ENCODE measurements at places on chromosomes 1 and 21. TPM values are rescaled to one million over a fixed set of nuclear protein-coding genes. Genes with fewer than 3 reads are reported as not detected.

The ASPM gene
- total RNA-seq: 17.1 TPM

The FMO2 gene
- total RNA-seq: not detected

GRCh38 chr21:41616031-41616591, 108.2 kb upstream of the TMPRSS2 start:
- no peak overlapping the region for H3K4me3 ChIP-seq
- H3K36me3 ChIP-seq: no peaks in the 10 kb centered on the region
- H3K4me1 ChIP-seq: peaks cover 3% of the 10 kb centered on the region
- no peak overlapping the region for H3K27ac ChIP-seq
- DNase-seq: no peak

- no peaks in the 10 kb centered on the region for H3K27me3 ChIP-seq
- peaks cover 34% of the 10 kb centered on the region for H3K4me1 ChIP-seq
- H3K4me3 ChIP-seq: no peak overlapping the region
- H3K27ac ChIP-seq: peak overlapping the region; percentile 3
- no peak for DNase-seq
These were observed 25.3 kb downstream of the WLS start for GRCh38 chr1:68206848-68207689.

- H3K4me1 ChIP-seq: peaks cover 6% of the 10 kb centered on the region
- no peaks in the 10 kb centered on the region for H3K36me3 ChIP-seq
- no peak overlapping the region for H3K4me3 ChIP-seq
- H3K27ac ChIP-seq: no peak overlapping the region
These were observed 248.3 kb upstream of the NEGR1 start for GRCh38 chr1:72530646-72531045.

DNA sequence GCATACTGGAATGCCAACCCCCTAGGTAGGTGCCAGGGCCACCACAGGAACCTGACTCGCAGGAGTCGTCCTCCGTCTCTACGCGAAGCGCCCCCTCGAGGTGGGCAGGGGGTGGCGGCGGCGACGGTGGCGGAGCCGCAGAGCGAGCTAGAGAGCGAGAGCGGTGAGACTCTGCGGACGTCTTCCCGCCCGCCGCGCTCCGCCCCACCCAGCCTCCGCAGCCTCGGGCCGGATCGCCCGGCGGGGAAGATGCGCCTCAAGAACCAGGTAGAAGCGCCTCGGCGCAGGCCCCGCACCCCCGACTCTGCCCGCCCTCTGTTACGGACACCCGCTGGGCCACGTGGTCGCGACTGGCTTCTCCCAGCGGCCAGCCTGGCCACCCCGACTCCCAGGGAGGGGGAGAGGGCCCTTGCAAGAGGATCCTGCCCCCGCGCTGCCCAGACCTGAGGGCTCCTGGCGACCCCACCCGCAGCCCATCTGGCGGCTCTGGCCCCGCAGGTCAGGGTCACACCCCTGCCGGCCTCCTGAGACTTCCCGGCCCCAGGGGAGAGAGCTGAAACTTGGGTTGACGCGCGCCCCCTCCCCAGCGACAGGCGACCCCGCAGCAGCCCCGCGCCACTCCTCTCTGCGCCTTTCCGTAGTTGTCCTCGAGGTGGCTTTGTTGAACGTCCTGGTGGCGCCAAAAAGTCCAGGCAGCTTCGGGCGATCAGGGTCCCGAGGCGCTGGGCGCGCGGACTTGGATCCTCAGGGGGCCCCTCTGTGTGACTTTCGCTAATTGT, 24.4 kb upstream of the AGBL4 start:
- H3K27ac ChIP-seq: no peak overlapping the region
- peaks cover 3% of the 10 kb centered on the region for H3K4me1 ChIP-seq
- H3K27me3 ChIP-seq: peaks cover 35% of the 10 kb centered on the region
- H3K4me3 ChIP-seq: peak overlapping the region; percentile 60

GRCh38 chr21:37546299-37546908, 179.8 kb downstream of the DYRK1A start:
- no peak overlapping the region for H3K27ac ChIP-seq
- no peaks in the 10 kb centered on the region for H3K36me3 ChIP-seq
- H3K27me3 ChIP-seq: no peaks in the 10 kb centered on the region
- no peak for DNase-seq
- H3K4me3 ChIP-seq: no peak overlapping the region

DNA sequence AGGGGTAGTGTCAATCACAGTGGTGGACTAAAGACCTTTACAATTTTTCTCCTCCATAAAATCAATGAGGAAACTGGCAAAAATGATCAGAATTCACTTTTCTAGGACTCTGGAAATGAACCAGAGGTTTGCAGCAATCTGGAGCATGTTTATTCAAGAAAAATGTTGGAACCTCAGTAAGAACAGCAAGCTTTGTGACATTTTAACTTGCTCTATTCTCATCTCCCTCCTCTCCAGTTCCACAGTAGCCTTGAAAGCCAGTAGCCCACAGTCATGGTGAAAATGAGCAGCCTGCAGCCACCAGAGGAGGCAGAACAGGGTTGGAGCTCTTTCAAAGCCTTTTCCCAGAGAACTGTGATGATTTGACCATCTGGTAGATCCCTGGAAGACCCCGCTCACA, 9.1 kb downstream of the TTC4 start:
- H3K4me1 ChIP-seq: no peaks in the 10 kb centered on the region
- no peaks in the 10 kb centered on the region for H3K27me3 ChIP-seq
- no peak overlapping the region for H3K27ac ChIP-seq

DNA sequence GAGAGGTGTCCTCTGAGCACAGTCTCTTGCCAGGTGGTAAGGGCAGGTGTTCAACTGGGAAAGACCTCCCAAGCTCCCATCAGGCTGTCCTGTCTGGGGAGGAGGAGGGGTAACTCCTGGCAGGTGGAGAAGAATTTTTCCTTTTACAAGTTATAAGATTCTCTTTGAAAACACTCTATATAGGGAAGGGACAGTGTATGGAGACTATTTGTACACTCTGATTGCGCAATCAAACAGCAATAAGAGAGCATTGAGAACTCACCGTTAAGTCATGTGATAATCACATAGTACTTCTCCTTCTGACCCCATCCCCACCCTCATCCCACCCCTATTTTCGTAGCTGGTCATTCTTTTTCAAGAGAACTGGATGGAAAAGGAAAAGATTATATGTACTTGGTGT, 179.3 kb upstream of the ZNF644 start:
- H3K4me3 ChIP-seq: no peak overlapping the region
- no peak for DNase-seq
- H3K27ac ChIP-seq: no peak overlapping the region

GRCh38 chr1:234997896-234998741, 130.5 kb downstream of the TOMM20 start:
- no peak overlapping the region for H3K4me3 ChIP-seq
- no peaks in the 10 kb centered on the region for H3K27me3 ChIP-seq
- H3K36me3 ChIP-seq: no peaks in the 10 kb centered on the region
- no peak overlapping the region for H3K27ac ChIP-seq
- no peak for DNase-seq
- peaks cover 7% of the 10 kb centered on the region for H3K4me1 ChIP-seq

GRCh38 chr21:38714999-38715398, 90.7 kb upstream of the ETS2 start:
- H3K27me3 ChIP-seq: peaks cover 3% of the 10 kb centered on the region
- H3K27ac ChIP-seq: no peak overlapping the region
- no peak overlapping the region for H3K4me3 ChIP-seq
- H3K4me1 ChIP-seq: no peaks in the 10 kb centered on the region
- DNase-seq: no peak
- H3K36me3 ChIP-seq: no peaks in the 10 kb centered on the region

DNA sequence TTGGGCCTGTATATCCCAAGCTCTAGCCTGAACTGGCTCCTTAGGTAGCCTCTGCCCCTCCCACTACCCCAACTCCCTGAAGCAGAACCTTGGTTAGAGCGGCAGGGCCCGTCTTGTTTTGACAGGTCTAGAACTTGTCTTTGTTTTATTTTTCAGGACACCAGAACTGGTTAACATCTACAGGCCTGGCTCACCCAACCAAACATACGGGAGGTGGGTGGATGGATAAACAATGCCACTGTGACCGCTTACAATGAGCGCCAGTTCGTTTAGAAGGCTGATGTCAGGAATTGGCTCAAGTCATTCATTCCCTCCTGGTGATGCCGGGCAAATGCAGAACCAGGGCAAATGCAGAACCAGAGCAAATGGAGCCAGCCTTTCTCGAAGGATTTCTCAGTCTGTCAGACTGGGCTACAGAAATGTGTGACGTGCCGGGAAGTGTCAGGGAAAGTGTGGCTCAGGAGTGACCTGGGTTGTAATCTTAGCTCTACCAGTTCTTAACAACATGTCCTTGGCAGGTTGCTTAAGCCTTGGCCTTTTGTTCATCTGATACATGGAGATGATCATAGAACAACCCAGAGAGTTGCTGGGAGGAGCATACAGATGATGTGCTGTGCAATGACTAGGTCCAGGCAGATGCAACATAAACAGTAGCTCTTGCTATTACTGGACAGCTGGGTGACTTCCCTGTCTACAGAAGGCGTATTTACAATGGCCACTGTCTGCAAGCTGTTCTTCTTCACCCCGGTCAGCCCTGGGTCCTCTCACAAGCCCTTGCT, 30.5 kb upstream of the BTG2 start:
- H3K27ac ChIP-seq: peak overlapping the region; percentile 78
- H3K36me3 ChIP-seq: no peaks in the 10 kb centered on the region
- no peak overlapping the region for H3K4me3 ChIP-seq
- DNase-seq: no peak
- peaks cover 30% of the 10 kb centered on the region for H3K4me1 ChIP-seq
- H3K27me3 ChIP-seq: no peaks in the 10 kb centered on the region

DNA sequence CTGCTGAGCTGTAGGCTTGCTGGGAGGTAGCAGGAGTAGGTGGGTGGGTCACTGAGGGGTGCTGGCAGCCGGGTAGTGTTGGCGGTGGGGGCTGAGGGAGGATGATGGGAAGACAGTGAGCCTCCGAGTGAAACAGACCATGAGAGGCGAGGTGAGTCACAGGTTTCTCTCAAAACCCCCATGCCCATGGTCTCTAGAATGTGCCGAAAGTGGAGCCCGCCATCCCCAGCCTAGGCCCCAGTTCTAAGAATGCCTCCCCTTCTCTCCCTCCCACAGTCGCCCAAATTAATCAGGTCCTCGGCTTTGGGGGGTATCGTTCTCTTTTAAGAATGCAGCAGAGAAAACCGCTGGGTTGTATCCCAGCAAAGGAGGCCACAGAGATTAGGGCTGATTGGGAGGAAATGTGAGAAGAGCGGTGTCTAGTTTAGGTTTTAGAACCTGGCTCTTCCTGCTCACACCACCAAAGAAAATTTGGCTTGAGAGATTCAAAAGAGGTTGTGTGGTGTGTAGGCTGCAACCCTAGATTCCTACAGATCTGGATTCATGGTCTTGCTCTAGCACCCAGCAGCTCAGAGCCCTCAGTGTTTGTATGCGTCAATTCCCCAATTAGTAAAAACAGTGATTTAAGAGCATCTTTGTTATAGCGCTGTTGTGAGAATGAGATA, 27.7 kb upstream of the IL19 start:
- H3K27me3 ChIP-seq: peaks cover 4% of the 10 kb centered on the region
- H3K4me3 ChIP-seq: no peak overlapping the region
- H3K4me1 ChIP-seq: peaks cover 2% of the 10 kb centered on the region

GRCh38 chr1:118481126-118481525, 296.1 kb upstream of the SPAG17 start:
- no peak overlapping the region for H3K4me3 ChIP-seq
- no peak for DNase-seq
- H3K27me3 ChIP-seq: peaks cover 13% of the 10 kb centered on the region
- H3K4me1 ChIP-seq: peaks cover 13% of the 10 kb centered on the region
- no peak overlapping the region for H3K27ac ChIP-seq

DNA sequence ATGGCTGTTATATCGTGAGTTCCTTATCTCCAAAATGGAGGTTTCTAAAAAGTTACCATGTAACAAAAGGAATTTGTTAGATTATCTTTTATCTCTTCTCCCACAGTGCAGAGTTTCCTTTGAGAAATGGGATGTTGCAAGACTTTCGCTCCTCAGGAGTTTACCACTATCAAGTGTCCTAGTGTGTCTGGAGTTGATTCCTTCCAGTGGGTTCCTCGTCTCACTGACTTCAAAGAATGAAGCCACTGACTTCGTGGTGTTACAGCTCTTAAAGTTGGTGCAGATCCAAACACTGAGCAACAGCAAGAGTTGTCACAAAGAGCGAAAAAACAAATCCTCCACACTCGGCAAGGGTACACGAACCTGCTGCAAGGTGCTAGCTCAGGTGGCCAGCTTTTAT, 37.0 kb downstream of the SPAG17 start:
- H3K4me1 ChIP-seq: peaks cover 1% of the 10 kb centered on the region
- H3K27ac ChIP-seq: no peak overlapping the region
- no peak overlapping the region for H3K4me3 ChIP-seq
- no peaks in the 10 kb centered on the region for H3K36me3 ChIP-seq

Data from progenitor cell of endocrine pancreas (in vitro differentiated cells).